Right renal pelvis (tissue), 4 donors: ENCODE measurements at places on chromosomes 13 and 19.
A peak's percentile ranks its signal among the peaks of the same experiment; 100 is the strongest.

DNA sequence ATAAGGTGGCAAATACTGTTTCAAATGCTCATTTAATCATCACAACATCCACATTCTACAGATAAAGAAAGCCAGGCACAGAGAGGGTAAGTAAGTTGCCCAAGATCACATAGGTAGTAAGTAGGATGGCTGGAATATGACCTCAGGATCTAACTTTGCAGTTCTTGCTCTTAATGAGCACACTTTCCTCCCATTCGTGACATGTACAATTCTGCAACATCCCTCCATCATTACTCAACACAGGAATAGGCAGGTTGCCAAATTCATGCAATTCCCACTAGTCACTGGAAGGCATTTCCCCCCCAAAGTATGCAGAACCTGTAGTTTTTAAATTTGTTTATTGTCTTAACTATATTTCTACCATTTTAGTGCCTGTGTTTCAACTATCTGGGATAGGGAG, 109.2 kb downstream of the OLFM4 start:
- no peak for DNase-seq

- no peak for DNase-seq
Measured at GRCh38 chr19:16652854-16653253, 7.1 kb downstream of the SMIM7 start.

GRCh38 chr13:30192320-30193093, 114.8 kb downstream of the KATNAL1 start:
- no peak for DNase-seq

DNA sequence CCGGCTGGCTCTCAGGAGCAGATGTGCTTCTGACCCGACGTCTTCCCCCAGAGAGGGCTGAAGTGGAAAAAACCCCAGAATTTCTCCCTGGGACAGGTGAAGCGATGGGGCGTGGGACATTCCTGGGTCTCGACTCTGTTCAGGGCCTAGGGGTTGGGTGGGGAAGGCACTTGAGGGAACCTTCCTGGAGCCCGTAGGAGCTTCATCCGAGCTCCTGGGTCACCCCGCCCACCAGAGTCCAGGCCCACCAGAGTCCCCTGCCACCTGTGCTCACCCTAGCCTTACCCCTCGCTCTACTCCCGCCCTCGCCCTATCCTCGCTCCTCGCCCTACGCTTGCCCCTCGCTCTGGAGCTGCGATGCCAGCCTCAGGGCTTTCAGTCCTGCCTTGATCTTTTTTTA, 23.2 kb downstream of the EPN1 start:
- DNase-seq: no peak

DNA sequence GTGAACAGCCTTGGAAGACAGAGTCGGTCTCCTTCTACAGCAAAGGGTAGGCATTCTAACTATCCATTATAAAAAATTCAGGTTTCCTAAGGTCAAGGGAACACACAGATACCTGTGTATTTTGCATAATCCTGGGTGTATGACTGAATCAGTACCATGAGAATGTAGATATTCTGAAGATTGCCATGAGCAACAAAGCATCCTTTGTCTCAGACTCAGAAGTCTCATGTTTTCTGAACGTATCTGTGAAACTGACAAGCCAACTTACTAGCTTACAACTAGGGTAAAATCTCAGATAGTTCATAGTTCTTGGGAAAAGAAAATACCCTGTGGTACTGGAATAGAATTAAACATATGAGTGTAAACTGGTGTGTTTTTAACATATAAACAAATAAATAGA, 6.5 kb downstream of the ZNF566 start:
- DNase-seq: no peak

DNA sequence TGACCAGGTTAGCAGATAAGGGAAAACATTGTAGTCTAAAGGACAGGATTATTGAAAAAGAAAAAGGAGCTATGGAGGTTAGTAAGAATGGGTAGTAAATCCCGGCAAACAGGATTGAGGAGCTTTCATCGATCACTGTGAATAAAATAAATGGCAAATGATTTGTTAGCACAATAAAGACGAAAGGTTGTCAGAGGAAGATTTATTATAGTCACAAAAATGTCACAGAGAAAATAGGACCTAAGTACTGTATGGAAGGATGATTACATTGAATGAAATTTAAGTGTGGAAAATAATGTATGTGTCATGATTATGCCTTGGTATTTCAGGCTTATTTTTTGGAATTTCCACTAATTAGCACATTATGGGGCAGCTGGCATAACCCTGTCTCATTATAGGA, 519.2 kb upstream of the SLITRK6 start:
- DNase-seq: no peak

GRCh38 chr13:102878481-102878880, 32.6 kb downstream of the ERCC5 start:
- DNase-seq: no peak

DNA sequence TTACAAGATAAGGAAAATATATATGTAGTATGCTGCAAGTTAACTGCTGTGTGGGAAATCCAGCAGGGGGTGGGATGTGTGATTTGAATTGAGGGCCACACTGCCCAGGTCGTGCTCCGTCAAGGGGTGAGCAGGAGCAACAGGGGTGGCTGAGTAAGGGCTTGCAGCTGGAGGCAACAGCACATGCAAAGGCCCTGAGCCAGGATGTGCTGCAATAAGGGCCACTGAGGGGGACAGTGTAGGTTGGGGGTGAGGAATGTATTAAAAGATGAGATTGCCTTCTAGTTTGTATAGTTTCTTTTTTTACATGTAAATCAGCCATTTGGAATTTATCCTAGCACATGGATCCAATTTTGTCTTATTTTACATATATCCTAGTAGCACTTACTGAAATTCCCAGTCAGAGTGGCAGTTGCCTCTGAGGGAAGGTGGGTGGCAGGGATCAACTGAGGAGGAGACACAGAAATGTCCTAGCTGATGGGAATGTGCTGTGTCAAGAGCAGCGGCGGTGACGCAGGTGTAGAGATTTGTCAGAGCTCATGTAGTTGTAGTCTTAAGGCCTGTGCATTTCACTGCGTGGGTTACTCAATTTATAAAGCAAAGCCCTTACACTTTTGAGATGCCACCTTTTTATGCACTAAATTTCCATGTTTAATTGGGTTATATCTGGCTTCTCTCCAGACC, 5.4 kb upstream of the RBM42 start:
- DNase-seq: no peak

DNA sequence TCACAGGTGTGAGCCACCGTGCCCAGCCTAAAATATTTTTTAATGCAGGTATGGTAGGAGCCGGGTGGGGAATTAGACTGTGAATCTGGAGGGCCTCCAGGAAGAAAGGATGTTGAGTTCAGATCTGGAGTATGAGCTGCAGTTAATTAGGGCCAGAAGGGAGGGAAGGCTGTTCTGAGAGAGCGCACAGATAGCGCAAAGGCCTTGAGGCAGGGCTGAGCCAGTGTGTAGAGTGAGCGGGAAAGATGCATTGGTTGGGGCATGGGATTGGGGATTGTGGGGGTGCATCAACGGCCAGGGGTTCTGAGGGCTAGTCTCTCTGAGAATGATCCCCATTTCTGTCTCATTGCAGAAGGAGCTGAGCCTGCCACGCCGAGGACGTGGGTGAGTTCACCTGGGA, 9.7 kb downstream of the MAST3 start:
- DNase-seq: no peak

DNA sequence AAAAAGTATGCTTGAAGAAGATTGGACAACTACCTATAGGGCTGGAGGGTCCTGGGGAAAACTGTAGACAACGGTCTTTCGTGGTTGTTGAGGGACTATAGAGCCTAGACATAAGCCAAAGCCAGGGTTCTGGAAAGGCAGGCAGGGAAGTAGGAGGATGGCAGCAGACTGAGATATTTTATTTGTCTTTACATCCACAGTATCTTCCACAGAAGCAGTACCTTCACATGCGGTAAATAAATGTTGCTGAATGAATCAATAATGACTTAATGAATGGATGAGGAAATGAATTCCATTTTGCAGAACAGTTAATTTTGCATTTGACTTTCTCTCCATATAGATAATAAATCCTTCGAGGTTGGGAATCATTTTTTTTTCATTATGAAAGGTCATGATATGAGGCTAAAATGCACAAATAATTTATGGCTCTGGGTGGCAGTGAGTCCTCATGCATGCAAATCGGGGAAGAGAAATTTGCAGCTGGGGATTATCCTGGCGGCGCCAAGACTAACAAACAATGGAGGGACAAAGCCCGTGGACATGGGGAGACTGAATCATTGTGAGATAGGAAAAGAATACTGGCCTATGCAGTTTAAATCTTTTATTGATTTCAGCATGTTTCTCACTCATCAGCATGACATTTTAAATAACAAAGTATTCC, 102.0 kb downstream of the ERCC5 start:
- no peak for DNase-seq

- no peak for DNase-seq
Measured at GRCh38 chr19:40608957-40609356, 7.8 kb downstream of the LTBP4 start.

DNA sequence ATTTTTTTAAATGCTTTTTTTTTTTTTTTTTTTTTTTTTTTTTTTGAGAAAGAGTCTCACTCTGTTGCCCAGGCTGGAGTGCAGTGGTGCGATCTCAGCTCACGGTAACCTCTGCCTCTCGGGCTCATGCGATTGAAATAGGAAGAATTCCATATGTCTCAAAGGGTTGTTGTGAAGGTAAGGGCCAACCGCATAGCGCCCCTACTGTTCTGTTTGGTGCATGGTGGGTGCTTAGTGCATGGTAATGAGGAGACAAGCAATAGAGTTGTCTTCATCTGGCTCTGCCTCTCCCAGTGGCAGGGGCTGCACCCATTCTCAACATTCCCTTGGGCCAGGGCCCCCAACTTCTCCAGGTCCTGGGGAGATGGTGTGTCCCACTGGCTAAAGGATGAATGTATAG, 68.7 kb downstream of the RASL11A start:
- DNase-seq: no peak

DNA sequence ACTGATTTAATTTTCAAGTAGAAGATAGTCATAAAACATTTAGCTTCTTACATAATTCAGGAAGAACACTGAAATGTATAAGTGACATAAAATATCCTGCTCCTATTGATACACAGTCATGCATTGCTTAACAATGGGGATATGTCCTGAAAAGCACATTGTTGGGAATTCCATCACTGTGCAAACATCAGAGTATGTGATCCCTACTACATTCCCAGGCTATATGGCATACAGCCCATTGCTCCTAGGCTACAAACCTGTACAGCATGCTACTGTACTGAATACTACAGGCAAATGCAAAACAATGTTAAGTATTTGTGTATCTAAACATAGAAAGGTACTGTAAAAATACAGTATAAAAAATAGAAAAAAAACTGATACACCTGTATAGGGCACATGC, 723.9 kb upstream of the ARGLU1 start:
- no peak for DNase-seq

DNA sequence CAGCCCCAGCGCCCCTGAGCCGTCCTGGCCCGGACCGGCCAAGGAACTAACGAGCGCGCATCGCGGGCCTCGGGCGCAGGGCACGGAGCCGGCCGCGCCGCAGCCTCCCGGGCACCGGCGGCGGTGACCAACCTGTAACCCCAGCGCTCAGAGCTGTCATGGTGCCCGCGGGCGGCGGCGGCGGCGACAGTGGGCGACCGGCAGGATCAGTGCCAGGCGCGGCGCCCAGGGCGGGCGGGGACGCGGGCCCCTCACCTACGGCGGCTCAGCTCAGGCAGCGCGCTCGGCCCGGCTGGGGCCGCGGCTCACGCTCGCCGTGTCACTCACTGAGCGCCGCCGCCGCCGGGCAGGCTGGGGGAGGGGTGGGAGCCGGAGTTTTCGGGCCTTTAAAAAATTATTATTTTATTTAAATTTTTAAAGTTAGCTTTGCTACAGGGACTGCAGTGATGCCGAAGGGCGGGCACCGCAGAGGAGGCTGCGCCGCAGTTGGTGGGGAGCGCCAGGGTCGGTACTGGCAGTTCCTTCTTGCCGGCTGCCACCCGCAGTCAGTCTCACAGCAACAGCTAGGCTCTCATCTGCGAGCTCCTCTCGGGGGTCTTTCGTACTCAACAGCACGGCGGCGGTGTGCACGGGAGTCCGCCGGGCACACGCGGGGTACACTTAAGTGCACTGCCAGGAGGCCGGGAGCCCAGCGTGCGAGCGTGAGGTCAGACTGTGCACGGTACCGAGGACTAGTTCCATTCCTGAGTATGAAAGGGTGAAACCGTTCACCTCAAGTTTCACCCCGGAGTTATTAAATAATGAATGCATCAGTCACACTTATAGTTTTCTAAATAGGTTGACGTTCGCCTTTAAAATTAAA, at the start of gene NALCN:
NALCN (minus strand) TSS at position 328 of the 862 bp plus-strand sequence. CDS start 17,382 bp downstream, outside the sequence.
- DNase-seq: no peak

- DNase-seq: peak; percentile 78
Measured at GRCh38 chr19:12867120-12868099, 13.8 kb downstream of the DNASE2 start.

GRCh38 chr13:45328661-45329111, 12.3 kb downstream of the TPT1 start:
- no peak for DNase-seq

- no peak for DNase-seq
Measured at GRCh38 chr13:111317571-111318345, 2.7 kb upstream of the TEX29 start.

DNA sequence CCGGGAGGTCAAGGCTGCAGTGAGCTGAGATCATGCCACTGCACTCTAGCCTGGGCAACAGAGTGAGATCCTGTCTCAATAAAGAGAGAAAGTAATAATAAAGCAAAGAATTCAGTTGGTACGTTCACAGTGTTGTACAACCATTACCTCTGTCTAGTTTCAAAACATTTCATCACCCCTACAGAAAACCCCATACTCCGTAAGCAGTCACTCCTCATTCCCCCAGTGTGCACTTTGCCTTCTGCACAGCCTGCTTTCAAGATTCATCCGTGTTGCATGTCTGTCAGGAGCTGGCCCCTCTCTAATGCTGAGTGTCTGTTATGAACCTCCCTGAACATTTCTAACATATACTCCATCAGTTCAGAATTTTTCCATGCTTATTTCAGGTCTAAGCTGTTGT, 9.4 kb downstream of the POLD1 start:
- DNase-seq: no peak

- DNase-seq: no peak
Measured at GRCh38 chr19:50512999-50513745, 541 bp downstream of the ASPDH start.

DNA sequence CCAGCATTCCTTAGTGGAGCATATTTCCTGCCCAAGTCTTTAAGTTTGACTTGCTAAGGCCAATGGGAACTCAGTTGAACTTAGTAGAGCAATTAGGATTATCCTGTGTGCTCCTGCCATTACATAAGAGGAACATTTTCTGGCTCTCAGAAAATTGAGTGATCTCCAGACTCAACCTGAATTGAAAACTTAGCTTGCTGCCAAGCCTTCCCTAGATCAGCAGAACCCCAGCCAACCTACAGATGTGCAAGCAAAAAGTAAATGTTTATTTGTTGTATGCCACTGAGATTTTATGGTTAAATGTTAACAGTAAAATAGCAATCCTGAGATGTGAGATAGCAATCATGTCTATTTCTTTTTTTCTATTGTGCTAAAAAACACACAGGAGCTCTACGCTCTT, 350.9 kb downstream of the OLFM4 start:
- no peak for DNase-seq
